ENCODE measurements at places on chromosomes 13 and 19.

DNA sequence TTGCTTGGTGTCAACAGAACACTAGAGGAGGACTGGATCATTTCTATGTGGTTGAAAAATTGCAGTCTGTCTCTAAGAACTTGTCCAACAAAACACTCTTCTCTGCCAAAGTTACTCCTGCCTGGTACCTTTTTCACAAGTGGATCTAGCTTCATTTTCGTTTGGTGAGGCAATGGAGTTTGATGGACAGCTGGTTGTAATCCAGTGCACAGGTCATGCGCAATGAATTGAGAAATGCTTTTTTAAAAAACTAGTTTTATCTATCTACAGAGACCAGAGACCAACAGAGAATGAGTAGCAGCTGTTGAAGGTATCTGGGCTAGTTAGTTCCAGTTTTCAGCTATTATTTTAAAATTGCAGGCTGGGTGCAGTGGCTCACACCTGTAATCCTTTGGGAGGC lies 12.0 kb upstream of the KBTBD6 start:
- DNase-seq = no peak

- DNase-seq = no peak
These were observed 69.9 kb downstream of the TSC22D1 start for GRCh38 chr13:44506251-44506650.

- no peak for DNase-seq
These were observed 4.9 kb upstream of the TFDP1 start for GRCh38 chr13:113579686-113580085.

DNA sequence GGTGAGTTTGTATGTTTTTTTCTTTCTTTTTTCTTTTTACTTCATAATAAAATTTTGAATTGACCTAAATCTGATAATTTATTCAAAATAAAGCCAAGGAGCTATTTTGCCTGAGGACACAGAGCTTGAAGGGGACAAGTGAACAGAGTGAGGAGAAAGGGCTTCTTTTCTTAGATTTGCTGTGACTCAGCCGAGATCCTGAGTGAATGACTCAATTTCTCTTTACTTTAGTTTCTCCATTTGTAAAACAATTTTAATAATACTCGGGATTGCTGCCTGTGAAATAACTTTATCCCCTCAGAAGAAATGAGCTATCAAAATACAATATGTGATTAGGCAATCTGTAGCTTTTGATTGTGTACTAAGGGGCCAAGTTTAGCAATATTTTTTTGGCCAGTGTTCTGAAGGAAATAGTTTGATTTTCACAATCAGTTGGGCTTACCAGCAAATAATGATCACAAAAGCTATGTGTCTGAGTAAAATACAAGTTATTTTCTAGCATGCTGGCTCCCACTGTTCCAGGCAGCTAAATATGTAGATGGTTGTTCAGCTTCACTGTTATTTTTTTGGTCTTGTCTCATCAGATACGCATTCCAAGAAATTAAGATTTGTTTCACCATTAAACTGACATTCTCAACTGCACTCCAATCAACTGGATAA lies 437.5 kb downstream of the FGF9 start:
- DNase-seq = no peak

GRCh38 chr19:45793178-45793564 lies 526 bp upstream of the DMWD start:
- no peak for DNase-seq

- DNase-seq = no peak
These were observed 1.6 kb downstream of the TRIM28 start for GRCh38 chr19:58545286-58546018.

DNA sequence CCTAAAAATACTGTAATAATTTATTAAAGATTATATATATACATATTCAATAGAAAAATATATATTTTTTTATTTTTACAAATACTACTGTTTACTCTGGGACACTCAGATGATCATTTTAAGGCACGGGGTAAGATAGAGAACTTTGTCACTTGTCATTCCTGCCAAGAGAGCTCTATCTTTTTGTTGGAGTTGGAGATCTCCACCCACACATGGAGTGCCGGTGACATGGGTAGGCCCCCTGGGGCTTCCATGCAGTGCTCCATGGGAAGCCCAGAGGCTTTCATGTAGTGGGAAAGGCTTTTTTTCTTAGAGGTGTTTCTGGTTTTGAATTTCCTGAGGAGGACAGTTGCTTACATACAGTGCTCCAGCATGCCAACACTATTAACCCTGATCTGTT lies 81.4 kb downstream of the LMO7 start:
- DNase-seq = no peak

DNA sequence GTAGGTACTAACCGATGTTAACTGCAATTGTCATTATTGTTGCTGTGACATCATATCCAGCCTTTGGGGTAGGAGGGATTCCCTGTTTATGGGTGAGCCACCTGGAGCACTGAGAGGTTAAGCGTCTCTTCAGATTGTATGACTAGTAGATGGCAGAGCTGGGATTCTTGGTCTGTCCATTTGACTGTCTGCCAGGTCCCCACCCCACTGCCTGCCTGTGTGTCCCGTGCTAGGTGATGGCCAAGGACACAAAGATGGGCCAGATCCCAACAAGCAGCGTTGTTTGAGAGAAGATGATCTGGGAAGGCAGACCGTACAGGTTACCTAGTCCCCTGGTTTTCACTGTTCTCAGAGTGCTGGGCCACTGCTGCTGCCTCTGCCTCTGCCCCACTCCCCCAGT lies 16.6 kb downstream of the PPP2R1A start:
- DNase-seq = no peak

- DNase-seq = no peak
These were observed 150.0 kb downstream of the RAP2A start for GRCh38 chr13:97583907-97584497.
